ENCODE measurements at places on chromosomes 6 and 20. TPM values are rescaled to one million over a fixed set of nuclear protein-coding genes. Genes with fewer than 3 reads are reported as not detected.
A peak's percentile ranks its signal among the peaks of the same experiment; 100 is the strongest.

The ADTRP gene
- 0.58 TPM for total RNA-seq

The PDYN gene
- total RNA-seq: not detected

The MAPK13 gene
- 4.5 TPM for total RNA-seq

DNA sequence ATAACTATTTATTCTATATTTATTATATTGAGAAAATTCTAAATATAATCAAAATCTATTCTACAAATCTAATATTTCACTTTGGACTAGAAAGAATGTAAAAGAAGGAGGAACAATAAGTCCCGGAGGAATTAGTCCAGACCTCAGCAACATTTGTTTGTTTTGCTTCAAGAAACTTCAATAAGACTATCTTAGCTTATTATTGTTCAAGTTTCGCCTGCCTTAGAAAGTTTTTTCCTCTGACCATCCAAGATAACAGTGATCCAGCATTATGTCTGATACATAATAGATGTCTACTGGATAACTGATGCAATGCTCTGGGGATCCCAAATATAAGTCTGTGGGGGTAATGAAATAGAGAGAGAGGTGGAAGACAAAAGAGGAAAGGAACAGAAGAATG, 28.7 kb upstream of the NT5E start:
- H3K27ac ChIP-seq: no peak overlapping the region
- H3K36me3 ChIP-seq: no peaks in the 10 kb centered on the region
- no peaks in the 10 kb centered on the region for H3K27me3 ChIP-seq
- H3K4me3 ChIP-seq: no peak overlapping the region
- H3K4me1 ChIP-seq: peaks cover 8% of the 10 kb centered on the region

- DNase-seq: peak; percentile 83
- peak overlapping the region; percentile 36 for H3K27ac ChIP-seq
Observed at GRCh38 chr6:12196326-12196936, 93.7 kb upstream of the EDN1 start.

GRCh38 chr6:135796643-135797305, 54.7 kb upstream of the PDE7B start:
- no peaks in the 10 kb centered on the region for H3K27me3 ChIP-seq
- no peaks in the 10 kb centered on the region for H3K4me1 ChIP-seq
- H3K36me3 ChIP-seq: no peaks in the 10 kb centered on the region
- DNase-seq: no peak
- no peak overlapping the region for H3K4me3 ChIP-seq
- no peak overlapping the region for H3K27ac ChIP-seq

DNA sequence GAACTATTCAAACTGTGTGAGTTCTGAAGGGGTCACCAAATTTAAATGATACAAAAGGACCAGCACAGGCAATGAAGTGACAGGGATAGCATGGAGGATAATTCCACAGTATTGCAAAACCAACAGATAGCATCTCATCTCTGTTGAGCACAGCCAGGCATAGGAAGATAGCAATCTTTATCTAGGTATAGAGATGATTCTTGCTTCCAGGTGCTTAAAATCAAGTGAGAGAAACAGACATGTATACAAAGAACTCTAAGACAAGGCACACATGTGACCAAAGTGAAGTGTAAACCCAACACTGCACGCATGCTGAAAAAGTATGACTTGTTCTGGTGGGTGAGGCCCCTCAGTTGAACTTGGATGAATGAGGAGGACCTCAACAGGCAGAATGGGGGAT, 48.4 kb upstream of the ARMC2 start:
- no peaks in the 10 kb centered on the region for H3K36me3 ChIP-seq
- H3K27me3 ChIP-seq: no peaks in the 10 kb centered on the region
- H3K4me3 ChIP-seq: no peak overlapping the region
- DNase-seq: no peak
- no peak overlapping the region for H3K27ac ChIP-seq

GRCh38 chr6:5457041-5457440, 195.7 kb downstream of the FARS2 start:
- DNase-seq: peak; percentile 56
- no peaks in the 10 kb centered on the region for H3K36me3 ChIP-seq
- no peaks in the 10 kb centered on the region for H3K27me3 ChIP-seq
- no peaks in the 10 kb centered on the region for H3K4me1 ChIP-seq

DNA sequence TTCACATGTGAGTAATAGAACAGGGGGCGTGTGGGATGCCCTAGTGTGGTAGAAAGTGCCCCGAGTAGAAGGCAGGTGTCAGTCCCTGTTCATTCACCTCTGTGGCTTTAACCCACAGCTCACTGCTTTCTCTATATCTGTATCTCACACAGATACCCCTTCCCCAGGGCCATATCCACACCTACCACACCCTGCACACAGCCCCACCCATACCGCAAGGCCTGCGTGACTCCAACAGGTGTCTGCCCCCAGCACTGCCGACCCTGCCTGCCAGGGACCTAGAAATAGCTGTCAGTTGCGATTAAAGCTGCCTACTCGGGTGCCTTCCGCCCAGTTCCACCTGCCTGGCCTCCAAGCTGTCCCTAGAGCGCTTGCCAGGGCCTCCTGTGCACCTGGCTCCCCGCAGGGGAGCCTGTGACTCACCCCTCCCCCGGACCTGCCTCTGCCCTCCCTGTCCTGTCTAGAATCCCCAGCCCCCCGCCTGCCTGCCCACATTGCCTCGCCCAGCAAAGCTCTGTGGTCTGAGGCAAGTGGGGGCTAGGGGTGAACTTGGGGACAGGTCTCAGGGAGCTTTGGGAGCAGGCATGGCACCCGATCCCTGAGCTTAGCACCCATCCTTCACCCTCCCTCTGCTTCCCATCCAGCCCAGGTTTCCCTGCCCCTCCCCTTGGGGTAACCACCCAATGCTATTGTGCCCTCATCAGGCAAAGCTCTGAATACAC, 38.3 kb upstream of the ID1 start:
- peaks cover 62% of the 10 kb centered on the region for H3K4me1 ChIP-seq
- no peak overlapping the region for H3K4me3 ChIP-seq
- no peak overlapping the region for H3K27ac ChIP-seq
- no peak for DNase-seq

All from astrocyte (in vitro differentiated cells and primary cell).